ENCODE measurements at places on chromosomes 4 and X.

DNA sequence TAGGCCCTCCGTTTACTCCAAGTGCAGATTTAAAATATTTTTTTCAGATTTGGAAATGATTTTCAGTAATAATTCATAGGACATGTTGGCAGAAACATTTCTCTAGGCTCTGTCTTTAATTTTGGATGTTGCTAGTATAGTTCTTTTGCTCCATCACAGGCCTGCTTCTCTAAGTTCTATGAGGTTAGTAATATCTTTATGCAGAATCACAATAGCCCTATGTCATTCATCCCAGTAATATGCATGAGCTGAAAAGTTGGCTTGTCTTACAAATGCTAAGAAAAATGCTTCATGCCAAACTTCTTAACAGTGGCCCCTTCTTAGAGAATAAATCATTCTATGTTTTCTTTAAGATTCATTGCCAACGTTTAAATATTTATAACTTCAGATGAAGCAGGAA, 148.3 kb upstream of the TLL1 start:
- DNase-seq: no peak

GRCh38 chr4:681736-682451, 7.1 kb downstream of the SLC49A3 start:
- DNase-seq: no peak

DNA sequence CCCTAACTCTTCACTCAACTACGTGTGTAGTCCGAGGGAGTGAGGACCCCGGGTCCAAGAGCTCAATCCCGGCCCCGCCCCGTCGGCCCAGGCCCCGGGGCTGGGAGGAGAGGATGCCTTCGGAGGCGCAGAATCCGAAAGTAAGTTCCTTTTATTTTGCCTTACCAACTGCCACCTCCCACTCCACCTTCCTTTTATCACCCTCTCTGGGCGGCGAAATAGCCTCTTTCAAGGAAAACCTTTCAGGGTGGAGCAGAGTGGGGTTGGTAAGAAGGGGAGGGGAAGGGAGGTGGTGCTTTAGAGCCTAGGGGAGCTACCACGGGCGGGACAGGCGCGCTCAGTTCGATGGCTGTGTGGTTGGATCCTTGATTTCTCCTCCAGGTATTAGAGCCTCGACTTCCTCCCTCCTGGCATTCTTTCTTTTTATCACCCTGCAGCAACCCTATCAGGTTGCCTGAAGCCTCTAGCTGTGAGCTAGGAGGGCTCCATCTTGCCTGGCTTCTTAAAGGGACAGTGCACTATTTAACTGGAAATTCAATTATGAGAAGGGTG, 191.2 kb downstream of the RRAGB start:
- DNase-seq: no peak

DNA sequence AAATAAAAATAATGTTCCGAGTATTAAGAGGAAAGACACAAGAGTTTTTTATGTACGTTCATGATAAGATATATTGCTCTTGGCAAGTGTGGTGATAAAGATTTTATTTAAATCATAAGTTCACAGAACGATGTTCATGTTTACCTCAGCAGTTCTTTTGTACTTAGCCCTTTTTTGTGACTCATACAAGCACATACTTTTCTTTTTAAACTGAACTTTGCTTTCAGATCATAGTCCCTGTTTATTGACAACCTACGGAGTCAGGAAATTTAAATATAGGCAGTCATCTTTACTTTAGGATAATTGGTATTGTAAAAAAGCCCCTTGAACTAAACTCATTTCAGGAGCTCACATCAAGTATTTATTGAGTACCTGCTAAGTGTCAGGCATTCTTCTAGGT, 1.3 kb upstream of the CTSO start:
- no peak for DNase-seq

DNA sequence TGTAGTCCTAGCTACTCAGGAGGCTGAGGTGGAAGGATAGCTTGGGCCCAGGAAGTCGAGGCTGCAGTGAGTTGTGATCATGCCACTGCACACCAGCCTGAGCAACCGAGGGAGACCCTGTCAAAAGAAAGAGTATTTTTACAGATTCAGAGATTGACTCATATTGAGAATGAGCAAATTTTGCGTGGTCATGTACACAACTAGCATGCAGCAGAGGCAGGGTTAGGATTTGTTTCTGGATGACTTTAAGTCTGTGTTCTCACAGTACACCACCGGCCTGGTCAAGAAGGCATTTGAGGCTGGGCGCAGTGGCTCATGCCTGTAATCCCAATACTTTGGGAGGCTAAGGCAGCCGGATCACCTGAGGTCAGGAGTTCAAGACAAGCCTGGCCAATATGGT, 44.8 kb upstream of the CBR4 start:
- DNase-seq: no peak

DNA sequence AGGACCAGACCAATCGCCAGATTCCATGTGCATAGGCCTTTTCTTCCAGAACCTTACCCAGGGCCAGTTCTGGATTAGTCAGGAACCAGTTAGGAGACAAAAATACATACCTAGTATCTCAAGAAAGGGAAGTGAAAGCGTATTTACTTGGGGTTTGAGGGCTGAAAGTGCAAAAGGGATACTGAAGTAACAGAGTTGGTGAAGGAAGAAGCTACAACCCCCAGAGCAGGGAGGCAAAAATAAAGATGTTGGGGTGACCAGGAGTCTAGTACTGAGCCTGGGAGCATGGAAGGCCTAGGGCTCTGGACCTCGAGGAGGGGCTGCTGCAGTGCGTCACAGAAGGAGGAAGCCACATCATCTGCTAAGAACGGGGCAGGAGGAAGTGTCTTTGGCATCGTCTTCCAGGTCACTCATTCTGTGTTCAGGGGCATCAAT, 38.3 kb downstream of the TKTL1 start:
- no peak for DNase-seq

DNA sequence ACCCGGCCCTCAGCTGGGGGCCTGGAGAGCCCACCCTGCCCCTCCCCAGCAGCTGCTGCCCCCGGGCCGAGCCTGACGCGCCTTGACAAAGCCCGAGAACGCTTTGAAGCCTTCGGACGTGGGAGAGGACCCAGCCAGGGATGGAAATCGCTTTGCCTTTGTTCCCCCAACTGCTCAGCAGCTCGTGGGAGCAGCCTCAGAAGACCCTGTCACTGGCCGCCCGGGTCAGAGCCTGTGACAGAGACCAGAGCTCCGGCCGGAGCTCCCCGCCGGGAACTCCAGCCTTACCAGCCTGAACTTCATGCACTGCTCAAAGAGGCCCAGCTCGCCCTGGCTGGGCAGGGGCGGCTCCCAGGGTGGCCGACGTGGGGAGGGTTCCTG, 2.6 kb upstream of the SLC6A8 start:
- DNase-seq: no peak

DNA sequence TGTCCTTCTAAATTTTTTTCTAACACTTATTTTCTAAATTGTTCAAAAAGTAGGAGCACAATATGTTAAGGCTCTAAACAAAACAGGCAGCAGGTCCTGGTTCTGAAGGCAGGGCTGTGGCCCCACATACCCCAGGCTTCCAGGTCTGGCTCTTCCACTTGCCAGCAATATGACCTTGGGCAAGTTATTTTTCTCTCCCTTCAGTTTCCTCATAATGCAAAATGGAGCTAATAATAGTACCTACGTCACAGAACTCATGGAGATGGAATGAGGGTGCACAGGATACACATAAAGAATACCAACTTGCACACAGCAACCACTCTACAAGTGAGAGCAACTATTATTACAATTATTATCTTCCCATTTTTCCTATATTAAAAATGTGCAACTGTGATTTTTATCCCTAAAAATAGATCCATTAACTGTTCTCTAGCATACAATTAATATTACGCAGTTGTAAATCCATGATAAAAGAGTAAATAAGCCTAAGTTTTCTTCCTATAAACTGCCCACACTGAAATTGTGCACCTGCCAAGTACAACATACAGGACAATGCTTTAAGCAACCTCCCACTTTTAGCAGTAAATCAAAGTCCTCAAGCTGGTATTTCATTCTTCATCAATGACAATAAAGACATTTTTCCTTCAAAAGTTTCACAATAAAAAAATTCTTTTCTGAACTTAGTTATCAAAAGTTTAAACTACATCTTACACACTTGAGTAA, 27.0 kb downstream of the OTUD4 start:
- no peak for DNase-seq

GRCh38 chrX:17042037-17042436, 95.6 kb downstream of the REPS2 start:
- DNase-seq: no peak

GRCh38 chr4:78803983-78804382, 27.8 kb downstream of the BMP2K start:
- DNase-seq: no peak

DNA sequence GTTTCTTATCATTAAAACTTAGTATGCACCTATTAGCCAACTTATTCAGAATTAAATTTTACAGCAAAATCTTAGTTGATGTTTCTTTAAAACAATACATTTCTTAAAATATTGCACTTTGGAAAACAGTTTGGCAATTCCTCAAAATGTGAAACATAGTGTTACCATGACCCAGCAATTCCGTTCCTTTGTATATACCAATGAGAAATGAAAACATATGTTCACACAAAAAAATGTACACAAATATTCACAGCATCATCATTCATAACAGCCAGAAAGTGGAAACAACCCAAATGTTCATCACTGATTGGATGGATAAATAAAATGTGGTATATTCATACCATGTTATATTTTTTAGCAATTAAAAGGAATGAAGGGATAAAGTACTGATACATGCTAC, 50.2 kb downstream of the WDR44 start:
- DNase-seq: no peak

DNA sequence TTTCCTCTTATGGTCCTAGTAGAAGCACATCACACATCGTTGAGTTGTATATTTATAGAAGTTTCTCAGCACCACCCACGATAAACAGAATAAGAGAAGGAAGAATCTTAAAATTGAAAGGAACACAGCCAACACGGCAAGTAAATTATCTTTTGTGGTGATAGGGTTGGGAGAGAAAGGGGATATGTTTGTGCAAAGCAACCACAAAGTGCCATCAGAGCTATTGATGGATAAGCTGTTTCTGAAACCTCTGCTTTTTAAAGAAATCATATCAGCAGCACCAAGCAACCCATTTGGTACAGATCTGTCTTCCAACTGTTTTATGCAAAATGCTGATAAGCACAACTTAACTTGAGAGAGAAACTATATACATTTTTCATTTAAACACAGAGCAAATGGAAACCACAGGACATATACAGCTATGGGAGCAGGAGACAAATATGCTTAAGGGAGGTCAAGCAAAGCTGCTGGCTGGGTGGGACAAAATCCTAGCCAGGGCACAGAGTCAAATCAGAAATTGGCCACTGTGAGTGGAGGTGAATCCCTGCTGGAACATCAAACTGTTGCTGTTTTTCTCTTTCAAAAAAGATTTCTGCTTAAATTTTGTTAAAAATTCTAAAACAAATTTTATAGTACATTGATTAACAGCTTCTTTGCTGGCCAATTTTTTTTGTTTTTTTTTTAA, 194.0 kb upstream of the HHIP start:
- DNase-seq: no peak

DNA sequence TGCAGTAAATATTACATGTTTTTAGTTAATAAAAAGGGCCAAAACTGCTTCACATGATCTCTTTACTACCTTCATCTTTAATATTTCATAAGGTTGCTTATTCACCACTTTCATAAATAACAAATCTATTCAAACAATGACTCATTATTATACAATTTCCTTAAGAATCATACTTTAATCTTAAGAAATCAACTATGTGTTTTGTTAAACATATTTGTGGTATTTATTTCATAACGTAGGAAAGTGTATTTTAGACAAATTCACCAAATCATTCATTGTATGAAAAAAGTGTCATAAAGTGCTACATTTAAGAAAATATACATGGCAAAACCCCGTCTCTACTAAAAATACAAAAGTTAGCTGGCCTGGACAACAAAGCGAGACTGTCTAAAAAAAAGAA, 150.5 kb upstream of the RXFP1 start:
- DNase-seq: no peak

DNA sequence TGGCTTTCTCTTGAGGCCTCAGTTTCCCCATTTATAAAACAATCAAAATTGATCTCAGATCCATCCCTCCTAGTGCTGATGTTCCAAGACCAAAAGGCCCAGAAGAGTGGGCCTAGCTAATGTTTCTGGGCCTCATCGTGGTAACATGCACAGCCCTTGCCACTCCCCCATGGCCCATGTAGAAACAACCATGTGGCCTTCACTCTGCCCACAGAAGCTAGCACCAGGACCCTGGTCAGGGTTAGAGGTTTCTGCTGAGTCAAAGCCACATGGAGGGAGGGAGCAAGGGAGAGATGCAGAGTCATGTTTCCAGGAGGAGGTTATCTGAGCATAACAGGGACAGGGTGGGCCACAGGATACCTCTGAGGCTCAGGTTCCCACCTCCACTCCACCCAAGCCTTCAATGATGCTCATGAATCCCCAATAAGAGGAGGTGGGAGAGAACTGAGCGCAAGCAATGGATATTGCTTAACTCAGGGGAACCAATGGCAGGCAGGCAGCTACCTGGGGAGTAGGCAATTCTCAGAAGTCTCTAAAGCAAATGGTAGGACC, 16.9 kb downstream of the OTUD5 start:
- DNase-seq: no peak

DNA sequence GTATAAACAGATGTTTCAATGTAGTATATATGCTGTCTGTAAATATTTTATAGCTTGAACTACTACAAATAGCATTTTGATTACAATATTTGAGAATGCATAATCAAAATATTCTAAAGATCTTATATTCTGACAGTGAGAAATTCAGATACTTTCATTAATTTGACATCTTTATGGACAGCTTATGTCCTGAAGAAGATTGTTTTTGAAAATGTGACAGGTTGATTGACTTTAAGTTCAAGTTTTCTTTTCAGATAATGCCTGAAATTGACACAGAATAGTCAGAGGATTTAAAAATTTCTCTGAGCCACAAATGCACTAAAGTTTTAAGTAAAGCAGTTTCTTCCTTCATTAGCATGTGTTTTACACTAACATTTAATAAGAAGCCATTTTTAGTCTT, 799.8 kb downstream of the CCSER1 start:
- no peak for DNase-seq

GRCh38 chr4:7298619-7299009, 106.3 kb downstream of the SORCS2 start:
- no peak for DNase-seq

GRCh38 chr4:99028187-99028586, 32.7 kb downstream of the METAP1 start:
- no peak for DNase-seq

GRCh38 chr4:26145212-26145611, 175.6 kb upstream of the RBPJ start:
- no peak for DNase-seq

DNA sequence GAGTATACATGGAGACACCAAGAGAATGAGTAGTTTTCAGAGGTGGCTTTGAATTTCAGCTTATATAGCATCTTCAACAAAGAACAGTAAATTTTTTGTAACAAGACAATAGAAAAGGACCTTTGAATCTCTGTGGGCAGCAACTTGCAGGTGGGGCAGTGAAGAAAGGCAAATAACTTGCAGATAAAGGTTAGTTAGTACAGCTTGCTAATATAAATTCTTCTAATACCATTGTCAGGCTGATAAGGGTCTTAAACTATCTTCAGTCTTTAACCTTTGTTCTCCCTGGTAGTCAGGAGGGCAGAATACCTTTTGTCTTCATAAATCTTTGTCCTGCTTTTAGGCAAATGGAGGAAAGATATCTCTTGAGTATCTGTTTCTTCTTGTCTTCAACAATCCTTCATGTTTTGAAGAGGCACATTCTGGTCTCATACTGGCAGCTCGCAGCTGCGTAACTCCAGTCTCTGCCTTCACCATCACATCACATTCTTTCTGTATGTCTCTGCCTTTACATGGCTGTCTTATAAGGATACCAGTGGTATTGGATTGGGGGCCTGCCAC, 16.0 kb downstream of the ANXA3 start:
- DNase-seq: no peak

All from stimulated activated CD8-positive, alpha-beta memory T cell treated with anti-CD3 and anti-CD28 coated beads, Interleukin-15, amount 100 ng/mL, for 48 hours (primary cell).